ENCODE measurements at places on chromosomes 4 and X.

- no peak for DNase-seq
Observed at GRCh38 chr4:3304831-3305609, 12.2 kb downstream of the RGS12 start.

GRCh38 chrX:1112321-1112720, 100.1 kb downstream of the CRLF2 start:
- DNase-seq: no peak

DNA sequence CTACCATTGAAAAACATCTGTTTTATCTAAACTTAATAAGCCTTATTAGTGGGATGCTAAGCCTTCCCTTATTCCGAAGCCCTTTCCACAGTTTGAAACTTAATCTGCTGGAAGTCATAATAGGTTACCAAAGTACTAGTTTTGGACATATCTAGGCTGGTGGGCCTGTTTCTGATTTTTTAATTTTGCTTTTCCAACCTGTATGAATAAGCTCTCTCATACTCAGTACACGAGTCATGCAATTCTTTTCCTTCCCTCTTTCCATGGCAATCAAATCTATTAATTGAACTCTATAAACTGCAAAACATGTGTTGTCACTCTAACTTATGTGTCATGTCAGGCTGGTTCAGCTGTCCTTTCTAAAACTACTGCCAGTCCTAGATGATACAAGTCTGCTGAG, 91.0 kb downstream of the AMMECR1 start:
- no peak for DNase-seq

GRCh38 chrX:1464041-1464970, 11.6 kb upstream of the ASMTL start:
- DNase-seq: no peak

DNA sequence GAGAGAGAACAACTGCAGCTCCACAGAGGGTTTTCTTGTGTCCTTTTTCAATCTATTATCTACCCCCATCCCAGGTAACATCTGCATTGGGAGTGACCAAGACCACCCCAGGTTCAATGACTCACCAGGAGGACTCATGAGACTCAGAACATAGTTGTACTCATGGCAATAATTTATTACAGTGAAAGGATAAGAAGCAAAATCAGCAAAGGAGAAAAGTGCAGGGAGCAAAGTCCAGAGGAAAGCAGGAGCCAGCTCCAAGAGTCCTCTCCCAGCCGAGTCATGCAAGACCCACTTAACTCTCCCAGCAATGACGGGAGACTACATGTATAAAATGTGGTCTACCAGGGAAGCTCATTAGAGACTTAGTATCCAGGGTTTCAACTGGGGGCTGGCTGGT, 129.5 kb upstream of the RBPJ start:
- DNase-seq: no peak

GRCh38 chr4:108644237-108644636, 6.2 kb upstream of the OSTC start:
- no peak for DNase-seq

- DNase-seq: no peak
Observed at GRCh38 chr4:75030649-75031235, 97.8 kb downstream of the PARM1 start.

- DNase-seq: no peak
Observed at GRCh38 chr4:47641755-47642154, 156.7 kb downstream of the ATP10D start.

DNA sequence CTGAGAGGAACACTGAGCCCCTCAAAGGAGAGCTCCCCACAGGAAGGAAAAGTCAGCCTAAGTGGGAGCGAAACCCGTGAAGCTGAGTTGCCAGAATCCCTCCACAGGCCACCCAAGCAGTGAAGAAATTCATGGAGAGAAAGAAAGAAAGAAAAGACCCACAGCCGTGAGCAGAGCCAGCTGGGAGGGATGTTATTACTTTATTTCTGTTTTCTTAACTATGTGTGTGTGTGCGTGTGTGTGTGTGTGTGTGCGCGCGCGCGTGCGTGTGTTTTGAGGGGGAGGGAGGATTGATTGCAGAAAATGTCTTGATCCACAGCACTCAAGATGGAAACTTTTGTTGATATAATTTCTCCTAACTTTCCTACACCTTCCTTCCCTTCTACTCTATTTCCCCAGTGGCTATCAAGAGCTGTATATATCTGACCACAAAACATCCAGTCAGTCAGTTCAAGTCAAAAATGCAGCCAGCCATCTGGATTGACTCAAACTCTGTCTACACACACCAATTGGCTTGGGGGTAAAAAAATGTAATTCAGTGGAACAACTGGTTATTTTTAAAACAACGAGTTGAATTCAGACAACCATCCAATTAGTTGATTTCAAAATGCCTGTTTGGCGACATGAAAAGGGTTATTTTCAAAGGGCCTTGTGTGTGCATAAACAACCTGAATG, 13.8 kb upstream of the GPC3 start:
- no peak for DNase-seq

- peak; percentile 9 for DNase-seq
Observed at GRCh38 chrX:40581336-40581920, 658 bp downstream of the ATP6AP2 start.

DNA sequence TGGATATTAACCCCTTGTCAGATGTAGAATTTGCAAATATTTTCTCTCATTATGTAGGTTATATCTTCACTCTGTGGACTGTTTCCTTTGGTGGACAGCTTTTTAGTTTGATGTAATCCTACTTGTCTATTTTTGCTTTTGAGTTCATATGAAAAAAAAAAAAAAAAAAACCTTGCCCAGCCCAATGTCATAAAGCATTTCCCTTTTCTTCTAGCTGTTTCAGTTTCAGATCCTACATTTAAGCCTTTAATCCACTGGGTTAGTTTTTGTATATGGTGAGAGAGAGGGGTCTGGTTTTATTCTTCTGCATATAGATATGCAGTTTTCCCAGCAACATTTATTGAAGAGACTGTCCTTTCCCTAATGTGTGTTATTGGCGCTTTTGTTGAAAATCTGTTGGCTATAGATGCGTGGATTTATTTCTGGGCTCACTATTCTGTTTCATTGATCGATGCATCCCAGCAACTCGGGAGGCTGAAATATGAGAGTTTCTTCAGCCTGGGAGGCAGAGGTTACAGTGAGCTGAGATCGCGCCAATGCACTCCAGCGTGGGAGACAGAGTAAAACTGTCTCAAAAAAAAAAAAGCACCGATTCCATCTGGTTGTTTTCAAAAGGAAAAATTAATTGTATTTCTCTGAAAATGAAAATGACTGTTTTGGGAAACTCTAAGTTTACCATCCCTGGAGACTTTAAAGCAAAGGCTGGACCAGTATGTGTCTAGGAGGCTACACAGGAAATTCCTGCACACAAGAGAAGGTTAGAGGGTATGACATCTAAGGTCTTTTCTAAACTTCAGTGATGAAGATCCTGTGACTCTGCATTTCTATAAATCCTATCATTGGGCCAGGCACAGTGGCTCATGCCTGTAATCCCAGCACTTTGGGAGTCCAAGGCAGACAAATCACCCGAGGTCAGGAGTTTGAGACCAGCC, 35.6 kb downstream of the STEEP1 start:
- no peak for DNase-seq

DNA sequence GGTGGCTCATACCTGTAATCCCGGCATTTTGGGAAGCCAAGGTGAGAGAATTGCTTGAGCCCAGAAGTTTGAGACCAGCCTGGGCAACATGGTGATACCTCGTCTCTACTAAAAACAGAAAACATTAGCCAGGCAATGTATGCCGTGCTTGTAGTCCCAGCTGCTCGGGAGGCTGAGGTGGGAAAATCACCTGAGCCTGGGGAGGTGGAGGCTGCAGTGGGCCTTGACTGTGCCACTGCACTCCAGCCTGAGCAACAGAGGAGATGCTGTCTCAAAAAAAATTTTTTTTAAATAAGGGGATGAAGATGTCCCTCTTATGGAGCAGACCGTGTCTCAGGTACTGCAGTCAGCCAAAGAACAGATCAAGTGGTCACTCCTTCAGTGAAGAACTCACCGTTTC, 13.5 kb downstream of the CTAG1B start:
- no peak for DNase-seq

GRCh38 chrX:39304746-39305145, 503.5 kb downstream of the MID1IP1 start:
- no peak for DNase-seq

DNA sequence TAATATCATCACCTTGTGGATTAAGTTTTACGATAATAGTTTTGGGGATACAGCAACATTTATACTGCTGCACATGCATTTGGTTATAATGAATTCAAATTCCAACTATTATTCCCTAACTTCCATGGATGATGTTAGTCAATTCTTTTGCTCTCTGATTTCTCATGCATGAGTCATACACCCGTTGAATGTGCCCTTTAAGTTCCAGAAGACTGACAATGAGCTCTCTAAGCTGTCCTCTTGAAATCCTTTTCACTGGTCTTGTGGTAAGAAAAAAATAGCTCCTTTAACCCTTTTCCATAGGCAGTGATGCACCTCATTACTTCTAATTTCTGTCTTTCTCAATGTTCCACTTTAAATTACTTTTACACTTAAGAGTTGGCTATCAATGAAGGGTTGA, 1095.2 kb upstream of the POU3F4 start:
- no peak for DNase-seq

- no peak for DNase-seq
Observed at GRCh38 chr4:8540586-8540985, 39.6 kb upstream of the GPR78 start.

DNA sequence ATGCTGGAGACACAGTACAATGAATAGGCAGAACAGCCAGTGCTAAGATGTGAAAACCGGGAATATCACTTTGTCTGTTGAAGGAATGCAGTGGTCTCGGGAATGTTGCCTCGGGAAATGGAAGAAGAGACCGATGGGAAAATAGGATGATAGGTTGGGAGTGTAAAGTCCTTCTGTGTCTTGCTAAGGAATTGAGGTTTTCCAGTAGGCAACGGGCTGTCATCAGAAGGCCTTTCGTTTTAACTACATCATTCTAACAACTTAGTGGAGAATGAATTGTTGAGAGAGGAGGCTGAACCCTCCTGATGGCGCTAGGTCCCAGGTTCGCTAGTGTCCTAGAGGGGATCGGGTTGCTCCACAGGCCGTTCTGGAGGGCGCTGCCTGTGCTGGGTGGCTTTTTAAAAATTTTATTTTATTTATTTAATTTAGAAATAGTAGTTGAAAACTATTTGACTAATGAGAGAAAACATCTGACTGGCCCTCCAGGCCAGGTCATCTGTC, 730 bp downstream of the VBP1 start:
- peak; percentile 1 for DNase-seq

DNA sequence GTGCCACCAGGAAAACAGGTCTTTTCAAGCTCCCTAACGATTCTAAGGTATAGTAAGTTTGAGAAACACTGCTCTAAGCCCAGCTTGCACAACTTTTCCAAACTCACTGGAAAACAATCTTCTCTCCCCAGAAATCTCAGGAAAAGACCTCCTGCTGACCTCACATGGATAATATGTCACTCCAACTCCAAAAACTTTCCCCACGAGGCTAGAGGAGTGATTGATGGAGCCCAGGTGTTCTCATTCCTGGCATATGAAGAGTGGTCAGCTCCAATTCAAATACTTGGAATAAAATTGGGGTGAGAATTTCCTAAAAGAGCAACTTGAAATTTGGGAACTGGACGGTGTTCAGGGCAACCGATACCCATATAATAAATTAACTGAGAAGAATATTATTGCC, 299.9 kb downstream of the PPP4R3C start:
- no peak for DNase-seq

DNA sequence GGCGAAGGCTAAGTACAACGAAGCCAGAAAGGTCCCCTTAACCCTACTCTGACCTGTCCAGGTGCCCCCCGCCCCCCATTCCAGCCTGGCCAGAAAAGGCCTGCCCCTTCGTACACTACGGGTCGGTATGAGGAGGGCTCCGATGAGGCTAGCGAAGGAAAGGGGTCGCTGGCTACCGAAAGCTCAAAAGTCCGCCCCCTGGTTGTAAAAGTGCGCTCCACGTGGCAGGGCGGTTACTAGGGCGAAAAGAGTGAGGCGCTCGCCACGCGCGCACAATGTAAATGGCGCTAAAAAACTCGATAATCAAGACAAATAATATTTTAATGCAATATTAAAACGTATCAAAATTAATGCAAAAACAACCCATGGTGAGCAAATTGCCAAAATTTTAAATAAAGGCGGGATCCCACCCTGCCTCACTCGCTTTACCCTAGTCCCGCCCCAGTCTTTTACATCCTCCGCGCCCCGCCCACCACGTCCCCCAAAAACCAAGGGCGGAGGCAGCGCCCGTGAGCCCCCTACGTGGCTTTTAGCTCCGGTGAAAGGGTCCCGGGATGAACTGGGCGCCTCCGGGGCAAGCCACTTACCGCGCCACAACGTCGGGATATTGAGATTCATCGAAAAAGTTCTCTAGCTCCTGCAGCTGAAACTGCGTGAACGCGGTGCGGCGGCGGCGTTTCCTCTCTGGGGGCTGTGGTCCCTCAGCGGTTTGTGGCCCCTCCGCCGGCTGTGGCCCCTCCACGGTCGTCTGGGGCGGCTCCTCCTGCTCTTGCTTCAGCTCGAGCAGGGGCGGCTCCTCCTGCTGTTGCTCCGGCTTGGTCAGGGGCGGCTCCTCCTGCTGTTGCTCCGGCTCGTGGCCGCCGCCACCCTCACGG, 929 bp downstream of the ESX1 start:
- no peak for DNase-seq

- DNase-seq: no peak
Observed at GRCh38 chr4:141914746-141915145, 278.4 kb downstream of the IL15 start.

DNA sequence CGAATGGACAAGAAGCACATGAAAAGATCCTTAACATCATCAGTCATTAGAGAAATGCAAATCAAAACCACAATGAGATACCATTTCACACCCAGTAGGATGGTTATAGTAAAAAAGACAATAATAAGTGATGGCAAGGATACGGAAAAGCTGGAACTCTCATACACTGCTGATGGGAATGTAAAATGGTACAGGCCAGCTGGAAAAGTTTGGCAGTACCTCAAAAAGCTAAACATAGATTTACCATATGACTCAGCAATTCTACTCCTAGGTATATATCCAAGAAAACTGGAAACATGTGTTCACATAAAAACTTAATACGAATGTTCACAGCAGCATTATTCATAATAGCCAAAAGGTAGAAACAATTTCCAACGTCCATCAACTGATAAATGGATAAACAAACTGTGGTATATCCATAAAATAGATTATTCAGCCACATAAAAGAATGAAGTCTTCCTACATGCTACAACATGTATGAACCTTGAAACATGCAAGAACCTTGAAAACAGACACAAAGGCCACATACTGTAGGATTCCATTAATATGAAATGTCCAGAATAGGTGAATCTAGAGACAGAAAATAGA, 11.9 kb downstream of the RPS6KA3 start:
- no peak for DNase-seq

- DNase-seq: no peak
Observed at GRCh38 chr4:77635876-77636275, 30.3 kb downstream of the CXCL13 start.

GRCh38 chr4:33381816-33382215, 2661.6 kb downstream of the PCDH7 start:
- no peak for DNase-seq

DNA sequence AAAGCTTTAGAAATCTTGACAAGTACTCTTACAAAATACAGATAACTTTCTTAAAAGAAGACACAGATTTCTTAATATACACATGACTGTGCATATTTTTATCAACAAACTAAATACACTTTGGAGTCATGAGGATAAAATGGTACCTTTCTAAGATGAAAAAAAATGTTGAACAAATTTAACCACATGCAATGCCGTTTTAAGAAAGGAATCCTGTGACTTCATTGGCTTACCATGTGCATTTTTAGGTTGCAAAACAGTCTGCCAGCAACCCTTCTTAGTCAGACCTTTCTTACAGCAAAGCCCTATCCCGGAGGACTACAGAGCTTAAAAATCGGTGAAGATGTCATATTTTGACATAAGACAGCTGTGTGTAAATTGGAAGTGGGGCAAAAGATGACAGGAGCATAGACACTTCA, 51.7 kb downstream of the GASK1B start:
- no peak for DNase-seq

GRCh38 chrX:76657499-76657898, 230.0 kb downstream of the MAGEE1 start:
- DNase-seq: no peak
